ENCODE measurements at places on chromosomes 13 and 19.

- DNase-seq, result no peak
Observed at GRCh38 chr19:34356875-34357274, 8.1 kb upstream of the GPI start.

DNA sequence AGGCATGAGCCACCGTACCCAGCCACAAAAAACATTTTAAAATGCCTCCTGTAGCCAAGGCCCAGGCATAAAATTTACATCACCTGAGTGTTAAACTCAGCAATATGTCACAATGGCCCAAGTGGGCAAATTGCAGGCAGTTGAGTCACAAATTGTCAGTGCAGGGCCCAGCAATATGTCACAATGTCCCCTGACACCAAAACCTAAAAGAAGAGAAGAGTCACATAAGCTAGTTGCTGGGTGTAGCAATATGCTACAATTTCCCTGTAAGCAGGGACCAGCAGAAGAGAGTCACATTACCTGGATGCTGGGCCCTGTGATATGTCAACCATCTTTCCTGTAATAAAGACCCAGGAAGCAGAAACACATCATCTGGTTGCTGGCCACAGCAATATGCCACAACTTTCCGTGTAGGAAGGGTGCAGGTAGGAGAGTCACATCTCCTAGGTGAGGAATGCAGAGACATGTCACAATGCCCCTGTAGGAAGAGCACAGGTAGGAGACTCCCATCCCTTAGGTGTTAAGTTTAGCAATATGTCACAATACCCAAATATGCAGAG lies 136.0 kb upstream of the ZNF91 start:
- no peak for DNase-seq

DNA sequence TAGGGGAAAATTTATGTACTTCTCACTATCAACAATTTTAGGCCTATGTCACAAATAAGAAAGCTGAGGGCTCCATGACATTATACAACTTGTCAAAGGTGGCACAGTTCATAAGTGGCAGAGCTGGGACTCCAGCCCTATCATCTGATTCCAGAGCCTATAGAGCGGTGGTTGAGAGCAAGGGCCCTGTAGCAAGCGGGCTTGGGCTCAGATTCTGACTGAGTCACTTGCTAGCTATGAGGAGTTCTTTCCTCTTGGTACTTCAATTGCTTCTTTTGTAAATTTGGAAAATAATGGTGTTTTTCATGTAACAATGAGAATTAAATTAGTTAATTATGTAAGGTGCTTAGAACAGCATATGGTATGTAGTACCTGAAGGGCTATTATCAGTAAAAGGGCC lies 28.7 kb upstream of the FAM216B start:
- DNase-seq, result no peak

DNA sequence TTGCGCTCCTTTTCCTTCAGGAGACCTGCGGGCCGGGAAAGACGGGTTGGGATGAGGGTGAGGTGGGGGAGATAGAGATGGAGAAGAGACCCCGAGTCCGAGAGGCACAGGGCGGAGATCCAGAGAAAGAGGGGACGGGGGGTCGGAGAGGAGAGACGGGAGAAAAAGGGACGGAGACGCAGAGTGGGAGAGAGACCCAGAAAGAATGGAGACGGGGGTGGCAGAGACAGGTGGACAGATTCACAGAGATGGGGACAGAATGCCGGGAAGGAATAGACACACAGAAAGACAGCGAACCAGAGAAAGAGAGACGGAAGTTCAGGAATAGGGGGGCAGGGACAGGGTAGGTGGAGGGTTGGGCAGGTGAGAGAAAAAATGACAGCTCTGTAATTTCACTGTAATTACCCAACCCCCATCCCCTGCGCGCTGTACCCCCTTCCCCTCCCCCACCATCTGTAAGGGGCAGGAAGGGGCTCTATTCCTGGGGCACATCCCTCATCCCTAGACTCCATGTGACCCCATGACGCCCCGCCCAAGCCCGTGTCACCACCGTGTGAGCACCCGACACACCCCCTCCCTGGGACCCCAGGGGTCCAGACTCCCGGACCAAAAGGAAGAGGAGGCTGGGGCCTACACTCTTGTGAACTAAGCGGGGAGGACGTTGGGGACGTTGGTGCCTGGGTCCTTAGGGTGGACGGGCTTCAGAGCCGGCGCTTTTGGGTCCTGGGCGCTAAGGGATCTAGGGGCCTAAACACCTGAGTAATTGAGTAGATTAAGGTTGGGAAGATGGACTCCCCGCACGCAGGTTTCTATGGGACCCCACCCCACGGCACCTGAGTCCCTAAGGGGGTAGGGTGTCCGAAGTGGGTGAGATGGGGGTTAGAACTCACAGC lies 967 bp downstream of the DBP start:
- no peak for DNase-seq

DNA sequence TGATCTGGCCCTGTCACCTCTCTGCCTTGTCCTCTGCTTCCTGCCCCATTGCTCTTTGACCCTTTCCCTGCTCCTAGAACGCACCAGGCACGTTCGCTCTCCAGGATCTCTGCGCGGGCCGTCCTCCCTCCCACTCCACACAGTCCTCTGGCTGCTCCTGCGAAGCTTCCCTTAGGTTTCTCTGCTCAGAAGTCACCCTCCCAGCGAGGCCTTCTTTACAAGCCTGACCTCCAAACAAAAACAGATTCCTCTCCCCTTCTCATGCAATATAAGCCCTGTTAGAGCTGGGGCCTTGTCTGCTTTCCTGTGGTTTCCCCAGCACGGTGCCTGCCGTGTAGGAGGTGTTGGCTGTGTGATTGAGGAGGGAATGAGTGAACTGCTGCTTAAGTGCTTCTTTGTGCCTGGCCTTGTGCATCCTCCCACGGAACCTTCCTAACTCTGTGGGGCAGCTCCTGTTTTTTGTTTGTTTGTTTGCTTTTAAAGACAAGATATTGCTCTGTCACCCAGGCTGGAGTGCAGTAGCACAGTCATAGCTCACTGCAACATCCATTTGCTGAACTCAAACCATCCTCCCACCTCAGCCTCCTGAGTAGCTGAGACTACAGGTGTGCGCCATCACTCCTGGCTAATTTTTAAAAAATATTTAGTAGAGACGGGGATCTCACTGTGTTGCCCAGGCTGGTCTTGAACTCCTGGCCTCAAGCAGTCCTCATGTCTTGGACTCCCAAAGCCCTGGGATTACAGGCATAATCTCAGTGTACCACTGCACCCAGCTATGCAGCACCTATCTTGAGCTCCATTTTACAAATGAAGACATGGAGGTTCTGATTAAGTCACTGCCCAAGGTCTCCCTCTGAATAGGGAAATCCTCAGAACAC lies 82.0 kb downstream of the SIPA1L3 start:
- DNase-seq, result no peak

DNA sequence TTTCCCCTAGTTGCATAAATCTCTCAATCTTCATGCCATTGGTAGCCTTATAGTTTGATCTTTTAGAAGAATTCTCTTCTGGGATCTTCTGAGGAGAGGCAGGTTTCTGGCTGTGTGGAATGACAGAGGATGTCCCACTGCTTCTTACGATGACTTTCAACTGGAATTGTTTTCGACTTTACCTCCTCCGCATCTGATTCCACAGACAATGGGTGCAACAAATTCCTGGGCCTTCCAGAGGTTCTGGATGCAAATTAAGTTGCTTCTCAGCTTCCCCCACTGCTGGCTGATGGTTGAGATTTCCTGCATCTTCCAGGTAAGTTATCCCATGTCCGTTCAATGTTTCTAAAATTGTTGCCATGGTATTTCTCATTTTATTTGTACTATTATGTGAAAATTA lies 142.3 kb upstream of the TSC22D1 start:
- DNase-seq, result no peak

Data from AG09309 (cell line).